Caki2 (cell line): ENCODE measurements at places on chromosomes 2 and 18. TPM values are rescaled to one million over a fixed set of nuclear protein-coding genes. Genes with fewer than 3 reads are reported as not detected.

DNA sequence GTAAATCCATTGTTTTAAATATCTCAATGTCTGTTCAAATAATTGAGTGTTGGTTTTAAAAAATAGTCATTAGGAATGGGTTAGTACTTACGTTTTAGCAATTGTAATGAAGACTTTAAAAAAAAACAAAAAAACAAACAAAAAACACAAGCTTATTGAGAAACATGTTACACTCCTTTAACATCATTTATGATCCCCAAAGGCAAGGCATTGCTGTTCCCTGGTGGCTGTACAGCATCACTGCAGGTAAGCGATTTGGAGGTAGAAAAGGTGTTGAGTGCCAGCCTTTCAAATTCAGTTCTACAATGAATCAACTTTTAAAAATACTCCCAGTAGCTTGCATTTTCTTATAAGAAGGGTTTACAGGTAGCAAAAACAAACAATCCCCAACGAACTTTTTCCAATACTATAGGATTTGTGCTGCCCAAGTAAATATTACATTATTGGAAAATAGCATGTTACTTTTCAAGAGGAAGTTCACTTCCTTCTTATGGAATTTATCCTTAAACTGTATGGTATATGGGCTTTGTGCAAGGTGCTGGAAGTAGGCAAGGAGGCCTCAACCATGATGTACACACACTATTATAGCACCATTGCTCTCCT, 27.5 kb downstream of the CNRIP1 start:
- peak; percentile 3 for DNase-seq

- DNase-seq = peak; percentile 51
Measured at GRCh38 chr2:112257575-112257974, 2.7 kb upstream of the ZC3H8 start.

DNA sequence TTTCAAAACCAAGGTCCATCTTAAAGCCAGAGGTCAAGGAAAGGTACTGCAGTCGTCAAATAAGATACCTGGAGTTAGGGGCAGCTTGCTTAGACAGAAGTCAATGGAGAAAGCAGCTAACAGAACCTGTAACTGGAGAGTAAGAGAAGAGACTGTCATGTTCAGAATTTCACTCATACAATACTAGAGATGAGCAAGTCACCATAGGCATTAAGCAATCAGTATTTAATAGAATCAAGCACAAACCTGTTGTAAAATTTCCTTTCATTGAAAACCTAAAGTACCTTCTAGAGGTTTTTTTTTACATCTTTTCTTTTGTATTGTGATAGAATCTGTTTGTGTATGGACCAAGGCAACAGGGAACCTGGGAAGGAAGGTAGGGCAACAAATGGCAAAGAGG, 183.4 kb upstream of the ERBB4 start:
- no peak for DNase-seq

DNA sequence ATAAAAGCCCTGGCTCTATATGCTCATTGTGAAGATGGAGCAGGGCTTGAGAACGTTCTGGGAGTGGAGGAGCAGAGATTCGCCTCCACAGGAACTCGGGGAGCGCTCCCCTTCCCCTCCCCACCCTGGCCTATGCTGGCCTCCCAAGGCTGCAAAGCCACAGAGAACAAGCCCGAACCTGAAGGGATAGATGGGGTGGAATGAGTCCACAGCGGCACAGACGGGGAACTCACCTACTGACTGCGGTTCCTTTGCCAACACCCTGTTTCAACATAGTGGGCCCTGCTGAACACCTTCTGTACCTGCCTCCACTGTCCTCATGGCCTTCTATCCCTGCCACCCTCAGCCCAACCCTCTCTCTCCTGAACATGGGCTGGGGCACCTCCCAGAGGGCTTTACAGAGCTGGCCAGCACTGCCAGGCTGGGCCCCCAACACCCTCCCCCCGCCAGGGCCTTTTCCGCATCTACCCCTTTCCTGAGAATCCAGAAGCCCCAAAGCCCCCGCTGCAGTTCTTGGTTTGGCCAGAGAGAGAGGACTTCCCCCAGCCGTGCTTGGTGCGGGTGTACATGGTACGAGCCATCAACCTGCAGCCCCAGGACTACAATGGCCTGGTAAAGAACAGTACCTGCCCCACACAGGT, 41.5 kb downstream of the LMAN2L start:
- no peak for DNase-seq

Gene ASB1
- total RNA-seq = 10.2 and 13.3 TPM in 2 replicates
